Umbilical cord (tissue), 2 donors: ENCODE measurements at places on chromosomes 2 and 18. TPM values are rescaled to one million over a fixed set of nuclear protein-coding genes. Genes with fewer than 3 reads are reported as not detected.

Gene RNU2-63P
- not detected for total RNA-seq

Gene L3MBTL4
- total RNA-seq: 14.9 TPM

DNA sequence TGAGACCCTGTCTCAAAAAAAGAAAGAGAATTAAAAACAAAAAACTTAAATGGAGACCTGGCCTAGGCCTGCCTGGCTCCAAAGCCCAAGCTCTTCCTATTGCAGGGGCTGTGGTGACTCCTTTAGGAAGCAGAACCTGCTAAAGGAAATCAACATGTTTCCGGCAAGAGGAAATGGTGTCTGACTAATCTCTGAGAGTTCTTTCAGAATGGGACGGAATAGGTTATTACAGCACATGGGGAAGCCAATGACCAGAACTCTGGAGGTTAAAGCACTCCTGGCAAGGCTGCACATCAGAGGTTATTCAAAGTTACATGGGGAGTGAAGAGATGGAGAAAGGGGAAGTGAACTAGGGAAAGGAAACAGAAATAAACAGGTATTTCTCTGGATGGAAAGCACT is 21.4 kb downstream of the KIF3C start:
- peak; percentile 56 for DNase-seq

GRCh38 chr2:36453652-36454051 is 98.1 kb downstream of the CRIM1 start:
- no peak for DNase-seq
